Pancreas (tissue), 10 donors: ENCODE measurements at places on chromosomes 1 and 21. TPM values are rescaled to one million over a fixed set of nuclear protein-coding genes. Genes with fewer than 3 reads are reported as not detected.

CD1C gene
- not detected for total RNA-seq

DNA sequence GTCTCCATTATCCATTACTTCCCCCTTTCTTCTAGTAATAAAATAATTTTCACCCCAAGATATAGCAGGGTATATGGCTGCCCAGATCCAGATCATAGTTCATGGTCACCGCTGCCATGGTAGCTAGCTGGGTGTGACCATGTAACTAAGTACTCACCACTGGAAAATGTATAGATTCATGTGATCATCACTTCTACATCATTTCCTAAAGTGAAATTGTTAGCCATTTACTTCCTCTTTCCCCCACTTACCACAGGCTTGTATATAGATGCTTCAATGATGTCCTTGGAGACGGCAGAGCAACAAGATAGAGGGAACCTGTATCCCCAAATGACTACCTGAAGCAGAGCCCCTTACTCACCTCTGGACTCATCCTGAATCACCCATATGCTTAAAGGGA is 22.7 kb upstream of the EYA3 start:
- DNase-seq: no peak
- no peak overlapping the region for H3K4me3 ChIP-seq
- H3K27ac ChIP-seq: peak overlapping the region; percentile 33
- H3K27me3 ChIP-seq: no peaks in the 10 kb centered on the region

DNA sequence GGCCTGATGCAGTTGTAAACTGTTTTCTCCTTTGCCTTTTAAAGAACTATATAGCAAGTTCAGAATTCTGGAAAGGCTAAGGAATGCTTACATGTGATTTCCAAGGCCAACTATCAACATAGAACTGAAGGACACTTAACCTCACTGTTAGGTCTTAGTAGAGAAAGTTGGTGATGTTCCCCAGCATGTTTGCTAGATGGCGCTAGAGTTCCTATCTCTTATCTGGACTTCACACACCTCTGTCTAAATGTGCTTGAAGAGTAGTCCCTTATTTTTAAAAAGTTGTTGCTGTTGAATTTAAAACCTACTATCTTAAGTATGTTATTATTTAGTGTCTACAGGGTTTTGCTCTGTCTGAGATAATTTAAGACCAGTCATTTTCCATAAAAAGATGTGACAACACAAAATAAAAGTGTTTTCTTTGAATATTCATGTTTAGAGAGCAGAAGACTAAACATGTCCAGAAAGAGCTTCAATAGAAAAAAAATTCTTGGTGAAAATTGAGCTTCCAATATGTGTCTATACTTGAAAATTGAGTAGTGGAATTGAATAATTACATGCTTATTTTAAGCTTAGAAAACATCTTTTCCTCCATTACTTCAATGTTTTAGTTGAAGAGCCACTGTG is 237.3 kb downstream of the S1PR1 start:
- no peaks in the 10 kb centered on the region for H3K36me3 ChIP-seq
- H3K27ac ChIP-seq: no peak overlapping the region
- H3K27me3 ChIP-seq: no peaks in the 10 kb centered on the region
- no peak overlapping the region for H3K4me3 ChIP-seq
- DNase-seq: no peak

GRCh38 chr1:235130766-235131270 is 2.2 kb upstream of the TOMM20 start:
- H3K36me3 ChIP-seq: peaks cover 6% of the 10 kb centered on the region
- no peak overlapping the region for H3K27ac ChIP-seq
- H3K4me3 ChIP-seq: no peak overlapping the region
- no peaks in the 10 kb centered on the region for H3K4me1 ChIP-seq

F13B gene
- total RNA-seq: not detected

- no peak overlapping the region for H3K4me3 ChIP-seq
- no peaks in the 10 kb centered on the region for H3K36me3 ChIP-seq
- no peaks in the 10 kb centered on the region for H3K27me3 ChIP-seq
- no peaks in the 10 kb centered on the region for H3K4me1 ChIP-seq
Observed at GRCh38 chr1:106276871-106277270, 779.6 kb upstream of the PRMT6 start.

DNA sequence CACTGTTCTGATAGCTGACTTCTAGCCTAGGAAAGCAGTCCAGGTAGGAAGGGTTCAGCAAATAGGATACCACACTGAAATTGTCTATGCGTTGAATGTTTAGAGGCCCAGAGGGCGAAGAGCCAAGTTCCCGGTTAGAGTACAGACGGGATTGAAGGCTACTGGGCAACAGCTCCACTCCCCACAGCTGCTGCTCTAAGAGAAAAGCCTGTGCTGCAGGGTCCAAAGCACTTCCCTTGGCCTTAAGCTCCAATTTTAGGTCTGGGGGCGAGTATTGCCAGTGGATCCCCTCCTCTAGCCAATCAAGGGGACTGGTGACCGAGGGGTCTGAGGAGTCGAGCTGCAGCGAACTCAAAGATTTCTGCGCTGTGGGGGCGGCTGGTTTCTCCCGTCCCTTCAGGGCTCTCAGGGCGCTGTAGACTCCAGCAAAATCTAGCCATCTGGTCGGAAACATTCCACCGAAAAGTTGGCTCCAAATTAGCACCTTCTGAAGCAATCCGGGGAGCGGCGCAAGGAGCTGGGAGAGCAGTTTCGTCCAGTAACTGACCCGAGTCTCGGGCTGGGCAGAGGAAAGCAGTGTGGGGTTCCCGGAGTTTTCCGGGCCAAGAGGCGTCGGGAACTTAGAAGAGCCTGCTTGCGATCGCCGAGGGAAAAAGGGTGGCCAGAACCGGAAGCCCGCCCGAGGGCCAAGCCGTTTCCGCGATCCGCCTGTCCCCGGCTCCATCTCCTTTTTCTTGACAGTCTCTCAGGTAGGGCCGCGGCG is 748 bp downstream of the PPP1R15B start:
- no peaks in the 10 kb centered on the region for H3K36me3 ChIP-seq
- DNase-seq: peak; percentile 58
- no peaks in the 10 kb centered on the region for H3K27me3 ChIP-seq
- H3K4me1 ChIP-seq: peaks cover 8% of the 10 kb centered on the region
- H3K27ac ChIP-seq: peak overlapping the region; percentile 98

GRCh38 chr21:44854391-44854663 is 19.2 kb downstream of the PTTG1IP start:
- no peaks in the 10 kb centered on the region for H3K27me3 ChIP-seq
- H3K4me1 ChIP-seq: no peaks in the 10 kb centered on the region
- peaks cover 60% of the 10 kb centered on the region for H3K36me3 ChIP-seq
- no peak overlapping the region for H3K27ac ChIP-seq

GRCh38 chr1:109933856-109934711 is 23.4 kb downstream of the CSF1 start:
- peaks cover 21% of the 10 kb centered on the region for H3K4me1 ChIP-seq
- peak overlapping the region; percentile 85 for H3K27ac ChIP-seq
- H3K27me3 ChIP-seq: no peaks in the 10 kb centered on the region
- no peak for DNase-seq

- no peaks in the 10 kb centered on the region for H3K27me3 ChIP-seq
- no peaks in the 10 kb centered on the region for H3K4me1 ChIP-seq
- no peak overlapping the region for H3K4me3 ChIP-seq
Observed at GRCh38 chr1:161840363-161840762, 74.2 kb downstream of the ATF6 start.

DNA sequence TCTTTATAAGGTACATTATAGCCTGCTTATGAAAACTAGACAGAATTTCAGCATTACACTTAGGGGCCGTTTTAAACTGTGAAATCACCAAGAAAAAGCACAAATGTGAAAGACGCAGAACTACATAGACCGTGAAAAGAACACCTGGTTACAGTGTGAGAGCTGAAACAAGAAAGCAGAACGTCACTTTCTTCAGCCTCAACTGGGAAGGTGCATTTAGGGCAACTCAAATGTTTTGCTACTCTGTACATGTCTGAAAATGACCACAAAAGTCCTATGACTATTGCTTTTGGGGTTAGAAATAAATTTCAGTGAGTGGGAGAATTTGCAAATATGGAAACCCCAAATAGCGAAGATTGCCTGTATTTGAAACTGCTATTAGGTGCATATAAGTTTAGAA is 268.7 kb downstream of the OLFM3 start:
- no peaks in the 10 kb centered on the region for H3K27me3 ChIP-seq
- peaks cover 4% of the 10 kb centered on the region for H3K4me1 ChIP-seq
- no peaks in the 10 kb centered on the region for H3K36me3 ChIP-seq
- no peak for DNase-seq

OR2T2 gene
- 0.06 TPM for total RNA-seq

GRCh38 chr1:91817211-91817905 is 68.6 kb downstream of the TGFBR3 start:
- no peak for DNase-seq
- H3K4me1 ChIP-seq: peaks cover 43% of the 10 kb centered on the region
- H3K4me3 ChIP-seq: no peak overlapping the region
- peak overlapping the region; percentile 74 for H3K27ac ChIP-seq

DNA sequence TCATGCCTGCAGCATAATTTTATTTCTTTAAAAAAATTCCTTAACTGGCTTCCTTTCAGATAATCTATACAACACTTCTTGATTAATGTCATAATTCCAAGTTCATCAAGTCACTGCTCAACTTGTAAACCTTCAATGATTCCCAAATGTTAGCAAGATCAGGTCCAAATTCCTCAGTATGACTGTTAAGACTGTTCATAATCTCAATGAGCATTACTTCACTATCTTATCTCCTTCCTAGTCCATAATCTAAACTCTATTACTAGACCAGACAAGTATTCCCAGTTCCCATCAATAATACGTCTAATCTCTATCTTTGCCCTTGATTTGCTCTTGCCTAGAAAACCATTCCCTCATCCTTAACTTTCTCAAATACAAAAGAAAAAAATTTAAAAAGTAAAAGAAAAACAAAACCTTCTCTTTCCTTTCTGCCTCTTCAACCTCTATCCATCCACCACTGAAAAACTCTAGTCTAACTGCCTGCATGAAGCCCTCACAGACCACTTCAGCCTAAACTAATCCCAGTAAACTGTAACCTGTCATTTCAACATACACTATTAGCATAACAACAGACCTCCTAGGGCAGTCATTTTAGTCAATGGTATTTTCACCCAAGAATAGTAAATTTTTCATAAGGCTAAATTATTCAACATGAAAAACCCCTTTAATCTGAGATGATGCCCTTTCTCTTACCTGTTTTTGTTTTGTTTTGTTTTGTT is 15.5 kb downstream of the LUZP1 start:
- no peaks in the 10 kb centered on the region for H3K27me3 ChIP-seq
- H3K27ac ChIP-seq: no peak overlapping the region
- DNase-seq: no peak

GRCh38 chr1:229769006-229769405 is 143.0 kb downstream of the URB2 start:
- no peak overlapping the region for H3K4me3 ChIP-seq
- no peak overlapping the region for H3K27ac ChIP-seq
- no peaks in the 10 kb centered on the region for H3K27me3 ChIP-seq
- no peaks in the 10 kb centered on the region for H3K4me1 ChIP-seq

- H3K4me3 ChIP-seq: no peak overlapping the region
- DNase-seq: no peak
- H3K27ac ChIP-seq: no peak overlapping the region
- no peaks in the 10 kb centered on the region for H3K36me3 ChIP-seq
- no peaks in the 10 kb centered on the region for H3K4me1 ChIP-seq
Observed at GRCh38 chr1:66374148-66374547, 159.8 kb upstream of the SGIP1 start.

DNA sequence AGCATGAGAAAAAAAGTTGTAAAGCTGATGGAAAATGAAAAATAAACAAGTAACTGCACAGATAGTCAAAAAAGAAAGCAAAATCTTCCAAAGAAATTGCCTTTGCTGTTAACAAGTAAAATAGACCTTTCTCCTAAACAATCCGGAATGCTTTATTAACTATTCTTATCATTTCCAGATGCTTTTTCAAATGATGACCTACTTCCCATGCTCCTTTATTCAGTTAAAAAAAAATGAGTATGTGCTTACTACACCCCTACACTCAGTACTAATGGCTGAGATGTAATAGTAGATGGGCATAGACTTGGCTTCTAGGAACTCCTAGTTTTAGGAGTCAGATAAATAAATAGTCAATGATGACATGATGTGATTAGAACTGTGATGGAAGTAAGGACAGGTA is 108.5 kb downstream of the NIBAN1 start:
- no peaks in the 10 kb centered on the region for H3K36me3 ChIP-seq
- H3K4me3 ChIP-seq: no peak overlapping the region
- H3K27me3 ChIP-seq: no peaks in the 10 kb centered on the region
- DNase-seq: no peak
- no peak overlapping the region for H3K27ac ChIP-seq

DNA sequence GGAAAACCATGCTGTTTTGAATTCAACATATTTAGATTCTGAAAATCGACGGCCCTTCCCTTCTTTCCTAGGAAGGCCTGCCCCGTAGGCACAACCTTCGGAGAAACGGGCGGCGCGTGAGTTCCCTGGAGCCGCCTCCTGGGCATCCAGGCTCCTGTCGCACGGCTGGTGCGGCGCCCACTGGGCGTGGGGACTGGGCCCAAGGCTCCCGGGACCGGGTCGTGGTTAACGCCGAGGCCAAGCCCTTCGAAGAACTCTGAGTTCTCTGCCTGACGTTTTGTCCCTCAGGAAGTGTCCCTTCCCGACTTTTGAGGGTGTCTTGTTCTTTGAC is 19.2 kb upstream of the TBX15 start:
- DNase-seq: no peak
- H3K27me3 ChIP-seq: peaks cover 19% of the 10 kb centered on the region
- no peak overlapping the region for H3K4me3 ChIP-seq
- H3K4me1 ChIP-seq: peaks cover 15% of the 10 kb centered on the region
- no peak overlapping the region for H3K27ac ChIP-seq

GRCh38 chr1:101030881-101031280 is 5.3 kb upstream of the DPH5 start:
- H3K27ac ChIP-seq: no peak overlapping the region
- DNase-seq: no peak
- H3K4me3 ChIP-seq: no peak overlapping the region
- no peaks in the 10 kb centered on the region for H3K36me3 ChIP-seq

- no peak overlapping the region for H3K4me3 ChIP-seq
- no peaks in the 10 kb centered on the region for H3K36me3 ChIP-seq
- no peaks in the 10 kb centered on the region for H3K27me3 ChIP-seq
Observed at GRCh38 chr1:24908591-24909259, 21.4 kb downstream of the RUNX3 start.

DNA sequence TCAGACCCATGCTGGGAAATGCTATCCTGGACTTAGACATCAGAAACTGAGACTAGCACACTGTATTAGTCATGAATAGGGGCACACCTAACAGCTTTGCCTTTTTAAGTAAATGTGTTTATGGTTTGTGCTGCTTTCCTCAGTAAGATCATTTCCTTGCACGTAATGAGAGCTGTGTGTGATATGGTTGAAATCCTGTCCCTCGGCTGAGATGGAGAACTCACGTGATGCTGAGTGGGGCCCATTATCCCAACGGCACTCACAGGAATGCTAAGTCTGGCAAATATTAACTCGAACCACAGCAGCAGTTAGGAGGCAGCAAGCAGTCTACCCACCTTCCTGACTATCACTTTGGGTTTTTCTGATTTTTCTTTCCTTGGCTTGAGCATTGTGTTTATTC is 38.2 kb downstream of the BCL9 start:
- no peaks in the 10 kb centered on the region for H3K27me3 ChIP-seq
- no peak for DNase-seq
- no peaks in the 10 kb centered on the region for H3K4me1 ChIP-seq
- H3K27ac ChIP-seq: no peak overlapping the region

NCMAP gene
- total RNA-seq: 9.6 TPM

- no peak for DNase-seq
- no peaks in the 10 kb centered on the region for H3K27me3 ChIP-seq
- peaks cover 3% of the 10 kb centered on the region for H3K36me3 ChIP-seq
- no peak overlapping the region for H3K4me3 ChIP-seq
Observed at GRCh38 chr21:25750085-25750484, 15.3 kb downstream of the GABPA start.
